Fibroblast of upper back skin (primary cell): ENCODE measurements at places on chromosomes 1 and 21.
A peak's percentile ranks its signal among the peaks of the same experiment; 100 is the strongest.

DNA sequence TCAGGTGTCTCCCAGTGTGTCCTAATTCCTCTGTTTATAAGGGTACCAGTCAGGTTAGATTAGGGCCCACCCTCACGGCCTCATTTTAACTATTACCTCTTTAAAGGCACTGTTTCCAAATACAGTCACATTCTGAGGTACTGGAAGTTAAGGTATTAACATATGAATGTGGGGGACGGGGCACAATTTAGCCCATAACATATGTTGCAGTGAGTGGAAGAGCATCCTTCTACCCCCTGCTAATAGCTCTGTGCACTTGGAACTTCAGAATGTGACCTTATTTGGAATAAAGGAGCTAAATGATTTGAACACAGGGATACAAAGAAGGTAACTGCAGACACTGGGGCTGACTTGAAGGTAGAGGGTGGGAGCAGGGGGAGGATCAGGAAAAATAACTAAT, 67.3 kb upstream of the ADGRL2 start:
- no peak for DNase-seq

- DNase-seq = peak; percentile 12
These were observed 7.9 kb upstream of the AK5 start for GRCh38 chr1:77273891-77274290.

GRCh38 chr1:227885648-227886502, 61.9 kb downstream of the WNT9A start:
- peak; percentile 58 for DNase-seq

- DNase-seq = no peak
These were observed 2.5 kb downstream of the STK40 start for GRCh38 chr1:36383240-36383639.

- DNase-seq = peak; percentile 51
These were observed 992 bp upstream of the USP48 start for GRCh38 chr1:21783679-21784603.

DNA sequence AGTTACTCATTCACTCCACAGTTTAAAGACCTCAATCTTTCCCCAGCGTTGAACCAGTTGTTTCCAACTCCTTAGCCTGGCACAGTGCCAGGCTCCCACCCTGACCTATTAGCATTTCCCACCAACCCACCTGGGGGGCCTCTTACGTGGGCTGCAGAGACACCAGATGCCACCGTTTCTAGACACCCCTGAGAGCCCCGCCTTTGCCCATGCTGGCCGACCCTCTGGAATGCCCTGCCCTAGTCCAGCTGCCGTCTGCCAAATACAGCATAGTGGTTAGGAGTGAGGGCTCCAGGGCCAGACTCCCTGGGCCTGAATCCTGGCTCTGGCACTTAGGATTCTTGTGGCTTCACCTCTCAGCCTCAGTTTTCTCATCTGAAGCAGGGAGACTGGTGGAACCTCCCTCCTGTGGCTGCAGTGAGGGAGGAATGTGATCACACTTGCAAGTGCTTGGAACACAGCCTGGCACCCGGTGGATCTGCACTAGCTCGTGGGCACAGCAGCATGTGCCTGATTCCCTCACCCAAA, 65.2 kb downstream of the TMCO4 start:
- peak; percentile 34 for DNase-seq

- peak; percentile 10 for DNase-seq
These were observed 4.1 kb upstream of the PCBP3 start for GRCh38 chr21:45639206-45640000.

DNA sequence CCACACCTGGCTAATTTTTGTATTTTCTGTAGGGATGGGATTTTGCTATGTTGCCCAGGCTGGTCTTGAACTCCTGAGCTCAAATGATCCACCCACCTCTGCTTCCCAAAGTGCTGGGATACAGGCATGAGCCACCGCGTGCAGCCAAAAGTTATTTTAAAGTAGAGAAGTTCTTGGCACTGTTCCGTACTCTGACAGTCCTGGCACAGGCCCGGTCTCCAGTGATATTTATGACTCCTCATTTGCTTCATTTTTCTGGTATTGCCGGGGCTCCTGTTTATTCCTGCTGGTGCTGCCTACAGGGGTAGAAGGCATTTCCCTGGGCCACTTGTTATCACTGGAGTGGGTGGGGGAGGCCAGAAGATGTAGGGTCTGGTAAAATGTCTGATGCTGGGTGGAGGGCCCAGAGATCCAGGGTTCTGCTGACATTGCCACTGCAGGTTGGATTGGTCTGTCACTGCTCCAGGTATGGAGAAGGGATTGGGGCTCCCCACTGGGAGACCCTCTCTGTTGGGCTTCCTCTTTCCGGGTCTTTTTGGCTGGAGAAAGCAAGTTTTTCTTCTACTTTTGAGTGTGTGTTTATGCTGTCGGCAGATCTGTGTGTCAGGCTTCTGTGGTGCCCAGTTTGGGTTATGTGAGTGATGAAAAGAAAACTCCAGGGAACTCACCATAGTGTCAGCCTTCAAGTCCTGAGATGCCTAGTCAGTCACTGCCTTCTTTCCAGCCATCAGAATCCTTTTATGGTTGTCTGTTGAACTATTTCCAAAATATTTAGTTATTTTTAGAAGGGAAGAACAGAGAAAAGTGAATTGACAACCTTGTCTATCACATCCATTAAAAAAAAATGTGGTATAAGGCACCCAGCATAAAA, 4.5 kb downstream of the MROH7 start:
- DNase-seq = no peak

- no peak for DNase-seq
These were observed 1.9 kb upstream of the FOXJ3 start for GRCh38 chr1:42336978-42337377.

DNA sequence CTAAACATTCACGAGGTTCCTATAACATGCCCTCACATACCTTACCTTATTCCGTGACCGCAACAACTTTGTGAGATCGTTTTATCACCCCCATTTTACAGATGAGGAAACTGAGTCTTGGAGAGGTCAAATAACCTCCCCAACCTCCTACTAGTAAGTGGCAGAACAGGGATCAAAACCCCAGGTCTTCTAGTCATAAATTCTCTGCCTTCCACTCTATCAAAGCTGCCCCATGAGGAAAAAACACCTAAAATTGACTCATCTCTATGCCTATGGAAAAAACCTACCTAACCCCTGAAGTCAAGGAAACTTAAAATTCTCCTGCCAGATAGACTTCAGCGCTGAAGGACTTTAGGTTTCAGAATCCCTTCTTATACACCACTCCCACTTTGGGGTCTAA, 69.5 kb upstream of the ERRFI1 start:
- DNase-seq = no peak

DNA sequence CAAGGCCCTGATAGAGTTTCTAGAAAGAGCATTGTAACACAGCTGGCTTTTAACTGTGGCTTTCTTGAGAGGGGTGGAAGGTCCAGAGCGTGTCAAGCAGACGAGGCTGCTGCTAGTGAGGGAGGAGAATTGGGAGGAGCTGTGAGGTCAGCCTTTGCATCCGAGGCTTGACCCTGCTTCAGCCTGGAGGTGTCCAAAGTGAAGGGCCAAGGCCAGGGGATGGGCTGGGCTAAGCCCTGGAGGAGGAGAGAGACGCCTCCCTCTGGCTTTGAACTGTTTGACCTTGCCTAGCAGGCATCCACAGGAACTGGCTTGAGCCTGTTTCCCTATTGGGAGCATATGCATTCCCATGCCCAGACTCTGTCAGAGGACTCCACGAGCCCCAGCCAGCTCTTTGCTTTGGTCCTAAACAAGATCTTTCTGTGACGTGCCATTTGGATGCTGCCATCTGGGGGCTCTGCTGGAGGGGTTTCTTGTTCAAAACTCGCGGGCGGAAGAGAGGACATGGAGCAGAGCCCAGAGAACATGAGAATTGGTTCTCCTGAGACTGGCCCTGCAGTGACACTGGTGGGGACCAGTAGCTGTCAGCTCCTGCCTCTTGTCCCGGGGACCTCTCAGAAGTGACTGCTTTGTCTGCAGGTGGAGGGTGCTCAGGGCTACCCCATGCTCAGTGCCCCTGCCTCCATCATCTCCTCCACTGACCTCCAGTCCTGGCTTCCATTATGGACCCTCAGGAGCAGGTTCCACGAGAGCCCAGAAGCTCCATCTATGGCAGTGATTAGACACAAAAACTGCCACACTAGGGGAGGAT, 5.5 kb downstream of the ACTRT2 start:
- no peak for DNase-seq

DNA sequence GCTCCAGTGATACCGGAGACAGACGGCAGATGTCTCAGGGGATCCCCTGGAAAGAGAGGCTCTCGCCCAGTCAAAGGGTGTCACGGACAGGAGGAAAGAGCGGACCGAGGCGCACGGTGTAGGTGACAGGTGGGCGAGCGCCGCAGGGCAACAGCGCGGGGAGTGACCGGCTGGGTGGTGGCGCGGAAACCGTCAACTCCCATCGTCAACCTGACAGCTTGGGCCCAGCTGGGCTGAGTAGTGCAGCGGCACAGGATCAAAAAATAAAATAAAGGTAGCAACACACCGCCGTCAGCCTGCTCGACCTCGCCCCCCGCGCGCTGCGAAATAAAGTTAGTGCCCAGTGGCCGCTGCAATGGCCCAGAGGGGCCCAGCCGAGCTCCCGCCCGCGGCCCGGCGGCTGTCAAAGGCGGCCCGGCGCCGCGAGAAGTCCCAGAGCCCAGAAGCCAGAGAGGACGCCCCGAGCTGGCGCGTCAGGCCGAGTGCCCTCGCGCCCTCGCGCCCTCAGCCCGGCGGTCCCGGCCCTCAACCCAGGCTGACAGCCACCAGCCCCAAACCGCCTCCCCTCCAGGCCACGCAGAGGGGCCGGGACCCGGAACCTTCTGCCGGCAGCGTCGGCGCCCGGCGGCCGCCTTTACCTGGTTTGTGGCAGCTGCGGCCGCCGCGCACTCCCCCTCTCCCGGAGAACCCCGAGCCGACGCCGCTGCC, at the start of gene LYST:
Gene LYST (minus strand): TSS at position 702 of the 708 bp plus-strand sequence. CDS start 36,489 bp downstream, outside the sequence.
- DNase-seq = peak; percentile 42

DNA sequence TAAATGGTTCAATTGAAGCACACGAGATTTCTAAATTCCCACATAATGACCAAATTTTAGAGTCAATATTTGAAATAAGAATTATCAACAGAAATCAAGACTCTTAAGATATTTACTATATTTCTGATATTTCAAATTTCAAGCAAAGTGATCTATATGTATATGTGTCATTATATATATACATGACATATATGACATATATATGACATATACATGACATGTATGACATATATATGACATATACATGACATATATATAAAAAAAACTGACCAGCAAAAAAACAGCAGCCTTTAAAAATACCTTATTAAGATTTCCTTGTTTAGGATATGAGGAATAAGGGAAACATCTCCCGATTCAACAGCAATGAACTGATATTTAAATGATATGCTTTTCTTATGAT, 266.2 kb downstream of the FAF1 start:
- DNase-seq = no peak

- no peak for DNase-seq
These were observed 146.9 kb upstream of the POGK start for GRCh38 chr1:166692346-166692745.

DNA sequence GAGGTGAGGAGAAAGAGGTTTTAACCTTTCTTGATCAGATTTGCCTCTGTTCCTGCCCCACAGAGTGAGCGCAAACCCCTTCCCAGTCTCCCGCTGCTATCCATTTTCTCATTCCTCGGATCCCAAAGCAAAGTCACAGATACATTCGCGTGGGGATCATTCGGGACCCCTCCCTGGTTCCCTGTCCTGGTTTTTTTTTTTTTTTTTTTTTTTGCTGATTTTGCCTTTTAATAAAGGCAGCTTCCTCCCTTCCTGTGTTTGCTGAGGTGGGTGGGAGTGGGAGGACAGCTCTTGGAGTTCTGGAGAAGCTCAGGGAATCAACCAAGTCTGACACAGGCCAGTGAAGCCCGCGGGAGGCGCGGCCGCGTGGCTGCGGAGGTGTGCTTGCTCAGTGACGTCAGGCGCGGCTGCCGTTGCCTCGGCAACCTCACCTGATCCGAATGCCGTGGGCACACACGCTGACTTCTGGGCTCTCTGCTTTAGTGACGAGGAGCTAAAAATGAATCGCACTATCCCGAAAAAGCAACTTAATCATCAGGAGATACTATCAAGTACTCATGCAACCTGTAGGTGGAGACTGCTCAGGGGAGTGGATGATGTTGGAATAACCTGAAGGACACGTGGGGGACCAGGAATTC, 106.4 kb downstream of the TBX19 start:
- DNase-seq = no peak

DNA sequence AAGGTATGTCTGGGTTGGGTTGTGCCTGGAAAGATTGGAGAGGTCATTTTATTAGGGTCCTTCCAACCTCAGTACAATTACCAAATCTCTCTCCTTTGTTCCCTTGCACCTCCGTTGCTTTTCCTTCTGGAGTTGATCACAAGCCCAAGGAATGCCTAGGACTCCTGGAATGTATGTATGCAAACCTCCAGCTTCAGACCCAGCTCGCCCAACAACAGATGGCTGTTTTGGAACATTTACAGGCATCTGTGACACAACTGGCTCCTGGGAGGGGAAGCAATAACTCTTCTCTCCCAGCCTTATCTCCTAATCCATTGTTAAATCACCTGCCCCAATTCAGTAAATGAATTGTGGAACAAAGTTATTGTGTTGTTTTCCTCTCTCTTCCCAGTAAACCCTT, 8.3 kb downstream of the TSACC start:
- peak; percentile 79 for DNase-seq

GRCh38 chr1:177705839-177706238, 264.0 kb downstream of the SEC16B start:
- no peak for DNase-seq

DNA sequence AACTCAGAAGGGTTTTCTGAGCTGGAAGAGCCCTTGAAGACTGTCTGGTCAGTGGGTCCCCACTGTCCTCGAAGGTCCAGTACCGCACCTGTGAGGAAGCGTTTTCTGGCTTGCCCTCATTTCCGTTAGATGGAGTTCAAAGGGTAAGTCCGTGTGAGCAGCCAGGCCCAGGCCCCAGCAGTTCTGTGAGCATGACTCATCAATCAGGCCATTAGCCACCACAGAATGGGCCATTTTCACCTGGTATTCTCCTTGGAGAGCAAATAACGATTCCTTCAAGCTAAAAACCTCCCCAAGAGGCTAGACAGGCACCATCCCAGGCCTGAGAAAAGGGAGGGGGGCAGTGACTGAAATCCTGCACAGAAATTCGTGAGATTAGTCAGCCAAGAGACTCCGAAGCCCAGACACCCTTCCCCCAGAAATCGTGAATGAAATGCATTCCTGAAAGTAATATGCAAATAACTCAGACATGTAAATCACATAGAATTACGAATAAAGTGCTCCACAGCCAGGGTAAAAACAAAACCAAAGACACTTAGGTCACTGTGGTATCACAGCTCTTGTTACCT, 66.0 kb downstream of the BCAR3 start:
- peak; percentile 97 for DNase-seq

- DNase-seq = no peak
These were observed 154.8 kb downstream of the TRABD2B start for GRCh38 chr1:47842228-47842919.
